ENCODE measurements at places on chromosomes 5 and 9.

- DNase-seq = no peak
Observed at GRCh38 chr5:93875693-93876092, 134.3 kb upstream of the POU5F2 start.

DNA sequence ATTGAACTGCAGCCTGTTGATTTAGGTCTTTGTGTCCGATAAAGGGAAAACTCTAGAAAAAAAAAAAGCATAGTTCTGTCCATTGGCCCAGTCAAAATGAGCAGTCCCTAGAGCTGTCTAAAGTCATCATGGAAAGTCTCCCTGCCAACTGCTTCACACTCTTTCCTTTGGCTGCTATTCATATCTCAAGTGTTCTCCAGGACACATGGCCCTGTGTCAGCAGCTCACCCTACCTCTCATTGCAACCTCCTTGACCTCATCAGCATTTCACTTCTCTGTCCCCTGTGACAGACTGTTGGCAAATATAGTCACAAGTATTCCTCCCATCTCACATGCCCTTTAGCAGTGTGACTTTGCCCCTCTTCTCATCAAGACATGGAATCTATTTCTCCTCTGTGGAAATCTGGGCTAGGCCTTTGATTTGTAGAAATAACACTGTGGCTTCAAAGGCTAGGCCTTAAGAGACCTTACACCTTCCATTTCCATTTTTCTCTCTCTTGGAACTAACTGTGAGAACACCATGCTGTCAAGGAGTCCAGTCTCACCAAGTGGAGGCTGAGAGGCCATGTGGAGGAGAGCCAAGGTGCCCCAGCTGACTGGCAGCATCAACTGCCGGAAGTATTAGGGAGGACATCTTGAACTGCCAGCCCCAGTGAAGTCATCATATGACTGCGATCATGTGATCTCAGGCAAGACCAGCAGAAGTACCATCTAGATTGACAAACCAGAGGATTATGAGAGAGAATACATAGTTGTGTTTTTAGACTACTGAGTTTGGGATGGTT, 149.4 kb upstream of the TARS1 start:
- no peak for DNase-seq

- peak; percentile 56 for DNase-seq
Observed at GRCh38 chr5:51384281-51384840, 1.1 kb downstream of the ISL1 start.

GRCh38 chr9:65432722-65433323, 147.8 kb upstream of the FOXD4L5 start:
- no peak for DNase-seq

DNA sequence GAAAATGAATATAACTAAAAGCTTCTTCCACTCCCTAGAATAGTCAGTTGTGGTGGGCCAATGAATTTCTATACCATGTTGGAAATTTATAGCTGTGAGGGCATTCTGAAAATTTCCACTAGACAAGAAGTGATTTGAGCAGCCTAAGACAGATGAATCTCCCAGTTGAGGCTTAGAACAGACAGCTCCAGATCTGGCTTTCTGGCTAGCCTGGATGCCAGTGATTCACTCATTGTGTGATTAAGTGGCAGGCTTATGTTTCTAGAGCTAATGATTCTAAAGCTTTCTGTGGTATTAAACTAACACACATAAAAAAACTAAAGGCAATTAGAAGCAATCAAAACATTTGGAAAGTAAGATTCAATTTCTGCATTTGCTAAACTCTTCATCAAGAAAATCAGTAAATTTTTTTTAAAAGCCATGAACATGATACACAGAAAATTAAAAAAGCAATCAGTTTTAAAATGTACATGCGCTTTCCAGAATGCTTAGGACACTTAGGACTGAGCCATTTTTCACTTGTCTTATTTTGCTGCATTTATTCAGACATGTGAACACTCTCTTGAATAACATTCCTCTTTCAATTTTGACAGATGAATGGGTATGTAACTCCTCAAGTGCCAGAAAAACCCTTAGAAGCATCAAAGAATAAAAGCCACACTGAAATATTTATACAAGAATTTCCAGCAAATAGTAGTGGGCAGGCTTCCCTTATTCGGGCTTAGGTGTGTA, 100.5 kb upstream of the GNAQ start:
- DNase-seq = peak; percentile 42

GRCh38 chr5:40599676-40600075, 80.0 kb upstream of the PTGER4 start:
- DNase-seq = no peak

DNA sequence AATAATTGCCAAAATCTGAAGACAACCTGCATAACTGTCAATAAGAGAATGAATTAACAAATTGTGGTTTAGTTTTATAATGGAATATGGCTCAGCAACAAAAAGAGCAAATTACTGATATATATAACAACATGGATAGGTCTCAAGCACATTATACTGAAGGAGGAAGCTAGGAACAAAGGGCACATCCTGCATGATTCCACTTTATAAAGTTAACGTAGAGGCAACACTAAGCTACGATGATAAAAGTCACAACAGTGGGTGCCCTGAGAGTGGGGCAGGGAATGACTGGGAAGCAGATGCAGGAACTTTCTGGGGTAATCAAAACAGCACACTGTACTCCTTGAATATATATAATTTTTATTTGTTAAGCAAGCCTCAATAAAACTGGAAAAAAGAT, 165.2 kb downstream of the RMI1 start:
- no peak for DNase-seq

GRCh38 chr5:132454361-132454760, 36.2 kb downstream of the IRF1 start:
- no peak for DNase-seq

DNA sequence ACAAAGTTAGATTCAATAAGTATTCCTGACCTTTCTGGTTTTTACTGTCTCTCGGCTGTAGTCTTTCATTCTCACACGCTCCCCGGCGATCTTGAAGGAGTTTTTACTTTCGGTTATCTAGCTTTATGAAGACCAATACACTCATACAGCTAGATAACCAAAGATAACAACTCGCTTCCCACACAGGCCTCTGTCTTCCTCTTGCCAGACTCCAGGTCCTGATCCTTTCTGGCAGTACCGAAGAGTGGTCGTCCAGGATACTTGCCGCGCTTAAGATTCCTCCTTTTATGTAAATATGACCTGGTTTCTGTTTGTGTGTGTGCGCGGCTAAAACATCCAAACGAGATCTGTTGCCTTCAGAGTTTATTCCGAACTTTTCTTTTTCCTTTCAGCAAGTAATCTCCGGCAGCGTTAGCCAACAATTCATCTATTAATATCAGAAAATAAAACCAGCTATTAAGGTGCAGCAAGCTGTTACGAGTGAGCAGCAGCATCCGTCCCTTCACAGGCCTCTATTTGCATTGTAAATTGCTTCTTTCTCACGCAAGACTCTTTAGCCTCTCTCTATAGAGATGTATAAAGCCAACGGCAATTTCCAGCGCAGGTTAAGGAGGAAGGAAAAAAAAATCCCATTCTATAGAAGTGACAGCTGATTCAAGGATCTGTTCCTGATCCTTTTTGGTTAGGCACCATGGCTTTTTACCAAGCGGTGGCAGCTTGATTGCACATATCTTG, 216.1 kb downstream of the MEF2C start:
- no peak for DNase-seq

GRCh38 chr5:74433896-74434829, 206.4 kb downstream of the ENC1 start:
- DNase-seq = no peak

DNA sequence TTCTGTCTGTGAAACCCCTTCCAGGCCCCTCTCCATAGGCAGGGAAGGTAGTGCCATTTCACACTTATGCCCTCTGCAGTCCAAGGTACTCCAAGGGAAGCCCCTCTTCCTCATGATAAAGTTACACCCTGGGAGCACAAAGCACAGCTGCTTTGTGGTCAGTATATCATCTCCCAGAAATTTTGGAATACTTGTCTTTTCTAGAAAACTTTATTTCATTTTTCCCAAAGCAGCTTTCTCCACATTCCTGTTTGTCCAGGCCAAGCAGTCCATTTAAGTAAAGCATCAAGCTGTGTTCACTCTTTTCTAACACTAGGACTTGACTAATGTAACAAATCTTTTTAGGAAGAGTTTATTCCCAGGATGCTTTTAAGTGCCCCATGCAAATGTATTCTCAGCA, 371.8 kb upstream of the RGMB start:
- peak; percentile 46 for DNase-seq

- DNase-seq = no peak
Observed at GRCh38 chr5:119706049-119706448, 76.7 kb downstream of the FAM170A start.

DNA sequence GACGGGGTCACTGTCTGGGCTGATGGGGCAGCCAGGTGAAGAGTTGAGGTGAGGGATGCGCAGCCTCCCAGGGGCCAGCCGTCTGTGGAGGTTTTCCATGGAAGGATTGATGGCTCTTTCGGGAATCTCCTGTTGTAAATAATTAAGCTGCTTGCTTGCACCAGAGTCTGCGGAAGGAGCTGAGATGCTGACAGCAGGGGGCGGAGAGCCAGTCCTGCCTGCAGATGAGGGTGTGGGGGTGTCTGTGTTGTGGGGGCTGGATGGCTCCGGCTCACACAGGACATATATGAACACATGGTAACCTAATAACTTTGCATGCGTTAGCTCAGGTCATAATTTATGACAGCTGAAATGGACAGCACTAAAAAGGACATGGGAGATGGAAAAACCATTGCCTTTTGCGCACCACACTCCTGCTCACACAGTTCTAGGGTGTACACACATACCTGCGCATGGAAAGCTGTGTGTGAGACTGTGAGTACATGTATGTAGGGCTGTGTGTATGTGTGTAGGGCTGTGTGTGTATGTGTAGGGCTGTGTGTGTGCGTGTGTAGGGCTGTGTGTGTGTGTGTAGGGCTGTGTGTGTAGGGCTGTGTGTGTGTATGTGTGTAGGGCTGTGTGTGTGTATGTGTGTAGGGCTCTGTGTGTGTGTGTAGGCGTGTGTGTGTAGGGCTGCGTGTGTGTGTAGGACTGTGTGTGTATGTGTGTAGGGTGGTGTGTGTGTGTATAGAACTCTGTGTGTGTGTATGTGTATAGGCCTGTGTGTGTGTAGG, 36.8 kb upstream of the SEMA4D start:
- DNase-seq = no peak

DNA sequence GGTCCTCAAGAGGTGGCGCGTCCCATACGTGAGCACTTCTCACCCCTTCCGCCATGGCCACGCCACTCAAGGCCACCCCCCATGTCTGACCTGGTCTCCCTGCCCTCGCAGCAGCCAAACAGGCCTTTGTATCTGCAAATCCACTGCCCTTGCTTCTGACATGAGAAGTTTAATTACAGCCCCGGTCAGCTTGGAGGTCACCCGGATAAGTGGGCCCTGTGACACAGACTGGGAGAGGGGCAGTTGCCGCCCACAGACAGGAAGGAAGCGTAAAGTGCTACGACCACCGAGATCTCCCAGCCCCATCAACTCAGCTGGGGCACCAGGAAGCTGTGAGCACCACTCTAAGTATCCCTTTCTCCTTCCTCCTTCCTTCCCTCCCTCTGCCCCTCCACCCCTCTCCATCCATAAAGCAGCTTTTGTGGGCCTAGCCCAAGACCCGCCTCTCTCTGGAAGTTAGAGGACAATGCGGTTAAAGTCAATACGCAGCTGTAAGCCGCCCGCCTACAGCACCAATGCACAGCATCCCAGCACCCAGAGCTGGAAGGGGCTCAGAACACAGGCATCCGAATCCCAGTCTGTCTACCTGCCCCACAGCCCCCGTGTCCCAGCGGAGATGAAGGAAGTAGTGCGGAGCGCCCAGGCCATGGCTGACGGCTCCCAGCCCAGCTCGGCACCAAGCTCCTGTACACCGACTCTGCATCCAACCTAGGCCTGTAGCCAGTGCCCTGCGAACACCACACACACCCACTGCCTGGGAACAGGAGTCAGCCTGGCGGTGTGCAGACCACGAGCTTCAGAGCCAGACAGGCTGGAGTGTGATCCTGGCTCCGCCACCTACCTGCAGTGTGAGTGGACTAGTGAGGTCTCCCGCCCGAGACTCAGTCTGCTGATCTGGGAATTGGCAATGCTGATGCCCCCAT, 44.8 kb upstream of the RNF130 start:
- no peak for DNase-seq

DNA sequence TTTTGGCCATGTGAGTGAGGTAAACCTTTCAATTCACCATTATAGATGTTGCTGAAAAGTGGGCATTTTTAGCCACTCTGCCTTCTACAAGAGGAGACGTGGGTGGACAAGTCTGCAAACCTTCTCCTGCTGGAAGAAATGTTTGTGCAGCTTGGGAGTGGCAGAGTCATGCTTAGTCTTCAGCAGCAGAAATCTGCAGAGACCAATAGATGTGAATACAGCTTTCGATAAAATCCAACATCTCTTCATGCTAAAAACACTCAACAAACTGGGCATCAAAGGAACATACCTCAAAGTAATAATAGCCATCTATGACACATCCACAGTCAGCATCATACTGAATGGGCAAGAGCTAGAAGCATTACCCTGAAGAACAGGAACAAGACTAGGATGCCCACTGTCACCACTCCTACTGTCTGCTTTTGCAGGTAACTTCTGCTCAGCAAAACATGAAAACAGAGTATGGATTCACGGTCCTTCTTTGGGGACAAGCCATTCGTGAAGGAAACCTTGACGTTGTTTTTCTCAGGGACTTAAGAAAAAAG, 91.3 kb downstream of the RALGPS1 start:
- DNase-seq = no peak

DNA sequence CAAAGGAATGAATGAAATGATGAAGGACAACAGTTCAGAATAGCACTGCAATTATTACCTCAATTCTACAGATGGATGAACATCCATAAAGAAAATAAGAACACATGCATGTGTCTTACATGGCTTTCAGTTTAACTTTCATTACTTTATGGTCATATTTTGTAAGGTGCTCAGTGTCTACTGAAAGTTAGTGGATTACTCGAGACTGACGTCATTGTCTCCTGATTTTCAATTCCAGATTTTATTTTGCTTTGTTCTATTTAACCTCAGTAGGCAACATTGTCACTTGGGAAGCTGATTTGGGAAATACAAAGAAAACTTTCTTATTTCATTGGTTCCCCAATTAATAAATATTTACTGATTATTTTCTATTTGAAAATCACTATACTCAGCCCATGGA, 363.7 kb downstream of the CHSY3 start:
- no peak for DNase-seq

DNA sequence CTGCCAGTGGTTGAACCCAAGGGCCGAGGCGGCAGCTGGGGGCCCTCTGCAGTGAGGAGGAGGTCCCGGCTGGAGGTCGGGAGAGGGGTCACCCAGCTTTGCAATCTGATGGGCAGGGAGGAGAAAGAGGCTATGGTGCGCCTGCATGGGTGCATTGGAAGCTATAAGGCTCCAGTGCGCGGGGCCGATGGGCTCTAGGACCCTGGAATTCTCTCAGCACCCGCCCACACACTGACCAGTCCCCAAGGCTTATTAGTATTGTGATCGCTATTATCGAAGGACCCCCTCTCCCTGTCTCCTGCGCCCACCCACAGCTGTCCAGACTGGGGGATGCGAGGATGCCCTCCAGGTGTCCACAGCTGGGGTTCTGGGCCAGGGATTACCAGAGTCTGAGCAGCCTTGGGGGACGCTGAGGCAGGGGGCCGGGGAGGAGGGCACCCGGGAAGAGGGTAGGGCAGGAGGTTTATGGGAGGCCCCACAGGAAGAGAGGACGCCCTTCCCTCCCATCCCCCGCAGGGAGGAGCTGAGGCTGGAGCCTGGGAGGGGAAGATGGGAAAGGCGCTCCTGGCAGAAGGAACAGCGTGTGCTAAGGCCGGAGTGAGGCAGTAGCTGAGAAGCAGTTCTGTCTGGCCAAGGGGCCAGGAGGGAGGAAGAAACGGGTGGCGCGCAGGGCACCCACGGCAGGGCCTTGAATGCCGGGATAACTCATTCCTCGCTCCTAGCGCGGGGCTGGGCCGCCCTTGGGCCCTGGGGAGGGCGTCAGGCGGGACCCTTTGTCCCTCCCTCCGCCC, 24.2 kb downstream of the C9orf50 start:
- DNase-seq = peak; percentile 74

- no peak for DNase-seq
Observed at GRCh38 chr5:612498-613424, 621 bp downstream of the CEP72 start.
